ENCODE measurements at places on chromosomes 1 and 21.

DNA sequence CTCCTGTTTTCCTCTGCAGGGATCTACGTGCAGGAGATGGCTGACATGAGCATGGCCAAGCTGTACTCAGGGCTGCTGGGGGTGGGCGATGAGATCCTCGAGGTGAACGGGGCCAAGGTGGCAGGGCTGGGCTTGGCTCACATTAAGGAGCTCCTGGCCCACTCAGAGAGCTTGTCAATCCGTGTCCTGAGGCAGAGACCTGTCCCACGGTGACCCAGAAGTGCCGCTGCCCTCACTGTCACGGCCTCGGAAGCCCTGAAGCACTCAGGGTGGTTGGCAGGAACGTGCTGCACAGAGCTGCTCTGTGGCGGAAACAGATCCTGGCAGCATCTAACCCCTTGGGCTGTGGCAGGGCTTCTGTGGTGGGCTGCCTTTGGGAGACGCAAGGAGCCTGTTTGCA is 37.6 kb downstream of the KIAA1614 start:
- no peak for DNase-seq

DNA sequence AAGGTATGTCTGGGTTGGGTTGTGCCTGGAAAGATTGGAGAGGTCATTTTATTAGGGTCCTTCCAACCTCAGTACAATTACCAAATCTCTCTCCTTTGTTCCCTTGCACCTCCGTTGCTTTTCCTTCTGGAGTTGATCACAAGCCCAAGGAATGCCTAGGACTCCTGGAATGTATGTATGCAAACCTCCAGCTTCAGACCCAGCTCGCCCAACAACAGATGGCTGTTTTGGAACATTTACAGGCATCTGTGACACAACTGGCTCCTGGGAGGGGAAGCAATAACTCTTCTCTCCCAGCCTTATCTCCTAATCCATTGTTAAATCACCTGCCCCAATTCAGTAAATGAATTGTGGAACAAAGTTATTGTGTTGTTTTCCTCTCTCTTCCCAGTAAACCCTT is 8.3 kb downstream of the TSACC start:
- DNase-seq: no peak

GRCh38 chr21:35921471-35921870 is 138.9 kb downstream of the SETD4 start:
- DNase-seq: no peak

GRCh38 chr1:201146626-201147390 is 7.5 kb downstream of the TMEM9 start:
- no peak for DNase-seq

DNA sequence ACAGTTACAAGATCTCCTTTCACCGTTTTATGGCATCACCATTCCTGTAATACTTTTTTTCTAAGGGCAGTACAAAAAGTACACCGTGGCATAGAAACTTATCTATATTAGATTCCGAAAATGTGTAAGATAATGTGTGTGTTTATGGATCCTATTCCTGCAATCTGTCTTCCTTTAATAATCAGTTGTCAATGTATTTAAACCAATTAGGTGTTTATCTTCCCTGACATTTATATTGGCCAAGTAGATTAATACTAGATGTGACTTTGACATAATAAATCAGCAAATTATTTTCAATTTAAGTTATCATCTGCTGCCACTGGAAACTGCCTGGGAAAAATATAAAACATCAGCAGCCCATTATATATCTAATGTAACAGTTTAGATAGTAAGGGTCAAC is 770.3 kb upstream of the ADGRL2 start:
- no peak for DNase-seq

- DNase-seq: no peak
These were observed 2.4 kb downstream of the ATP2B4 start for GRCh38 chr1:203629016-203629506.
